Fibroblast of skin of scalp (primary cell): ENCODE measurements at places on chromosomes 13 and 19.

- DNase-seq, result peak; percentile 95
Observed at GRCh38 chr19:13162724-13163608, 12.8 kb downstream of the IER2 start.

DNA sequence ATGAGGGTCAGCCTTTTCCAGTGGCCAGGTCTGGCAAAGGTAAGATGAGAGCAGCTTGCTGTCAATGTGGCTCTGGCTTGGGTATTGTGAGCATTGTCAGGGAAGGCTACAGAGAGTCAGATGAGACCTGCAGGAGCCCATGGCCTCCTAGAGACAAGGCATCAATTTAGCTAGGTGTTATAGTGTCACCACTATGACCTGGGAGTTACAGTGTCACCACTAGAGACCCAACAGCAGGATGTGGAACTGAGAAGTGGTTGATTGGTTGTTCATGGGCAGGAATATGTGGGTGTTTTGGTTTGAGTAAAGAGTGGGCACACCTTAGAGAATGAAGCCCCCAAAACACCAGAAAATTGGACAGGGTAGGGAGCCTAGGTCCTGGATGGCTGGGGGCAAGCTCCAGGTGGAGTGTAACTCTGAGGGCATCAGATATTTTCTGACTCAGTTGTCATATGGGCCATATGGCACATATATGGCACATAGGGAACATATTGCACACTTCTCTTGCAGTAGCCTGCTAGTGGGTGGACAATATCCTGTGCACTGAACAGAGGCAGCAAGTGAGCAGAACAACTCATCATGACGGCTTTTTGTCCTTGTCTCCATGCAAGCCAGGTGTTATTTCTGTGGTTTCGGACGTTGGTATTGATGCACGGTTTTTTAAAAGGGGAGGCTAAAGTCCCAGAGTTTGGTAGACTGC lies 46.3 kb upstream of the CEACAM21 start:
- no peak for DNase-seq

DNA sequence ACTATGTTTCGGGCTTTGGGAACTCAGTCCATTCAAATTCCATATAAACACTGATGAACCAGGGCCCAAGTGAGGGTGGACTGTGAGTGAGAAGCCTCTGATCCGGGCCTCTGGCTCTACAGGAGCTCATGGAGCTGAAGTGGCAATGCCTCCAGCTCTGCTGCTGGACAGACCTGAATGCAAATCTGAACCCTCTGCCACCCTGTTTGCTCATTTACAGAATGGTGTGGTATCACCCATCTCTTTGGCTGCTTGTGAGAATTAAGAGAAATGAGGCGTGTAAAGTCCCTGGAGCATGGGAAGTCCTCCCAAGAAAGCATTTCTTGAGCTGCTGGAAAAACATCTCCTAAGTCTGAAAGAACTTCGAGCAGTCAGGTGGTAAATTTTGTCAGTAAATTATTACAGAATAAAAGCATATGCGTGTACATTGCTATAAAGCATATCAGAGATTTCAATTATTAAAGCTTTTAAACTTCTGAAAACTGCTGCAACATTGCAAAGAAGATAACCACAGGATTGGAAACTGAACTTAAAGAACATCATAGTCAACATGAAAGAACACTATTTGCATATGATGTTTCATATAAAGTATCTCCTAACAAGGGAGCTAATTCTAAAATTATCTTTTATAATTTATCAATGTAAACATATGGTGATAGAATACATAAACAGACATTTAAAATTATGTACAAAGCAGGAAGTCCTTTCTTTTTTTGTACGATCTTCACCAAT lies 369.0 kb downstream of the UQCRFS1 start:
- DNase-seq, result no peak

GRCh38 chr19:2252055-2252796 lies 3.1 kb downstream of the AMH start:
- DNase-seq, result no peak
